Activated CD8-positive, alpha-beta T cell treated with anti-CD3 and anti-CD28 coated beads, Interleukin-2, amount 10 ng/mL, durations not matched to agents 7 days and 5 days (primary cell): ENCODE measurements at places on chromosomes 12 and 14.

- no peak for DNase-seq
Observed at GRCh38 chr12:120132863-120133385, 16.4 kb upstream of the RAB35 start.

DNA sequence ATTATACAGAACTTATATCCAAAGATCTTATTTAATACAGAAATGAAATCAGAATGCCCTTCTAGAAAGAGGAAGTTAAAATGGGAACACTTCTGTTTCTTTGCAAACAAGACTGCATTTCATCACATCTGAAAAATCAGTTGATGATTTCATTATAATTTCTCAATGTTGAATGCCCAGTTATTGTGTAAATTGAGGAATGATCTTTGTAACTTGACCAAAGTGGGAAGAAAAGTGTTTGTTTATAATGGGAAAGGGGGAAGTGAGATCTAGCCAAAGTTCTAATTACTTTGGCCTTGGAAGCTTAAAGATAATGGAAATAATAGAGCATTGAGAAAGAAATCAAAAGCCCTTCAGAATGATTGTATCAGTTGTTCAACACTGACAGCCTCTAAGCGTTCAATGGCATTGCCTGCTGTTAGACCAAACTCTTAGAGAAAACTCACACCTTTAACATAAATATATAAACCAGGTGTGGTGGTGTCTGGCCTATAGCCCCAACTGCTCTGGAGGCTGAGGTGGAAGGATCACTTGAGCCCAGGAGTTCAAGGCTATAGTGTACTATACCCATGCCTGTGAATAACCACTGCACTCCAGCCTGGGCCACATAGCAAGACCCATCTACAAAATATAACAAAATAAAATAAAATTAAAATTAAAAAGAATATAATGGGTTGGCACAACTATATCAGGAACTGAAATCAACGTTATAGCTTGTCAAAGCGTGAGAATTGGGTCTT lies 9.9 kb upstream of the LYZ start:
- no peak for DNase-seq

- no peak for DNase-seq
Observed at GRCh38 chr12:114030451-114030850, 64.3 kb upstream of the RBM19 start.

DNA sequence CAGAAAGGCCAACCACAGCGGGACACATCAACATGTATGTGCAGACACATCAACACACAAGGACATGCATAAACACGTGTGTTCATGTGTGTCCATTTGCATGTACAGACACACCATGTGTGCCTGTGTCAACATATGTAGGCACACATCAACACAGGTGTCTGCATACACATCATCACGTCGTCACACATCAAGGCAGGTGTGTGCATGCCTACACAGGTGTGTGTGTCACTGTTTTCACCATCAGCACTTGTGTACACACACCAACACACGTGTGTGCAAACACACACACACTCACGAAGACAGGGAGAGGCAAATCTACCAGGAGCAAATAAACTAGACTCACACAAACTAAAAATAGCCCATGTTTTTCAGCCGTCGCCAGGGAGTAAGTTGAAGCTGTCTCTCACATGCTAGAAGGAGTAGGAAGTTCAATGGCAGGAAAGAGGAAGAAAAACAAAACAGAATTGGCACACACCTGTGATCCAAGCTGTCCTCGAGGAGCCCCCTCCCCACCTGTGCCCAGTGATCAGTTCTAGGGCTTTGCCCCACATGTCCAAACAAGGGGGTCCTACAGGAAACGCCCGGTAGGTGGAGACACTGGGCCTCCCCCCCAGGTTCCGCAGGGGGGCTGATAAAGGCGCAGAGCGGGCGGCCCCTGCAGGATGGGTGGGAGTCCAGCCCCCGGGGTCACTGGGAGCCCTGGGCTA lies 7.4 kb downstream of the SCARB1 start:
- DNase-seq = no peak

DNA sequence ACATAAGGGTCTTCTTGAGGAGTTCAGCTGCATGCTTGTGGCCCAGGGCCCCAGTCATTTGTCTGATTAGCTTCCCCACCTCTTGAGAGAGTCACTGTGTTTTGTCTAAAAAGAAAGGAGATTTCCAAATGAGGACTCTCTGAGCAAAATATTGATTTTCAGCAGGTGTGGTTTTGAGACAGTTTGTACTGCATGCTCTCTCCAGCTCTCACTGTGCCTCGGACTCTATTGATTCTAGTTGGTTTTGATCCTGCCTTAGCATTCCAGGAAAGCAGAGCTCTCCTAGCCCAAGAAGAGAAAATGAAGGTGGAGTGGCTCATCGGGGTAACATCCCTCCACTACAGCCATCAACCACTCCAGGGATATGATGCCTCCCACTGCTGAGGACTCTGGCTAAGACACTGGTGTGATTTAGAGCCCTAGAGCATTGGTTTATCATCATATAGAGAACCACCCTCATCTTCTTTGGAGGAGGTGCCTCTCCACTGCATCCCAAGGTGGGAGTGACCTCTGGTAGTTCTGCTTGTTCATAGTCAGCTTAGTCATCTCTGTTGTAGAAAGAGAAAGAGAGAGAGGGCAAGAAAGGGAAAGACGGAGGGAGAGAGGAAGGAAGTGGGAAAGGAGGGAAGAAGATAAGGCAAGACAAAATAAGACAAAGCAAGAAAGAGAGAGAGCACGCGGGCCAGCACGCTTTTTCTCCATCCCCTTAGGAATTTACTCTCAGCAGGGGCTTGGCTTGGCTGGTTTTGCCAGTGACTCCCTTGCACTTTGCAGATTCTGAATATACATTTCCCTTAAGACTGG lies 365.6 kb downstream of the DPF3 start:
- no peak for DNase-seq

GRCh38 chr14:105857826-105858675 lies 331.7 kb downstream of the TMEM121 start:
- DNase-seq = peak; percentile 79

- no peak for DNase-seq
Observed at GRCh38 chr14:99576761-99577705, 27.0 kb downstream of the CCDC85C start.

DNA sequence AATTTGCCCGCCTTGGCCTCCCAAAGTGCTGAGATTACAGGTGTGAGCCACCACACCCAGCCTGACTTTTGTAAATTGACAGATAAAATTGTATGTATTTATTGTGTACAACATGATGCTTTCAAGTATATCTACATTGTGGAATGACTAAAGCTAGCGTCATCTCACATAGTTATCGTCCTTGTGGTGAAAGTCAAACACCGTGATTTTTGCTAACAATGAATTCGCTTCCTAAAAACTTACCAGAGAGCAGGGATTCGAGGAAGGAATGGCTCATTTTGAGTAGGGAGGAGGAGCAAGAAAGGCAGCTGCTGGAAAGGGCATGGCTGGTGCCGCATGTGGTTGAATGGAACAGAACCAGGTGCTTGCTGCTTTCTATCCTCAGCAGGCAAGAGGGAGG lies 85.4 kb downstream of the LGMN start:
- no peak for DNase-seq

- DNase-seq = no peak
Observed at GRCh38 chr12:53937099-53937498, 1.5 kb upstream of the HOXC13 start.

DNA sequence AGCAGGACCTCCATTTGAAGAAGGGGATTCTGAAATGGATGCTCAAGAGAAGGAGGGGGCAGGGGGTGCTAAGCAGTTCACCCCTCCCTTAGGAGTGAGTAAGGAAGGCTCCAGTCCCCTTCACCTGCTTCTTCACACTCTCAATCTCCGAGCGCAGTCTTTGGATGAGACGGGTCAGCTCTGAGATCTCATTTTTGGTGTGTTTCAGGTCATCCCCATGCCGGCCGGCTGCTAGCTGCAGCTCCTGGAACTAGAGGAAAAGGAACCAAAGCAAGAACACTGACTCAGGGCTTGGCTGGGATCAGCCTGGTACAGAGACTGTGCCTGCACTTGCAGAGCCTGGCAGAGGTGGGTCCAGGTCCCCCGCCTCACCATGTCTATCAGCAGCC lies 7.3 kb downstream of the KRT73 start:
- DNase-seq = no peak

DNA sequence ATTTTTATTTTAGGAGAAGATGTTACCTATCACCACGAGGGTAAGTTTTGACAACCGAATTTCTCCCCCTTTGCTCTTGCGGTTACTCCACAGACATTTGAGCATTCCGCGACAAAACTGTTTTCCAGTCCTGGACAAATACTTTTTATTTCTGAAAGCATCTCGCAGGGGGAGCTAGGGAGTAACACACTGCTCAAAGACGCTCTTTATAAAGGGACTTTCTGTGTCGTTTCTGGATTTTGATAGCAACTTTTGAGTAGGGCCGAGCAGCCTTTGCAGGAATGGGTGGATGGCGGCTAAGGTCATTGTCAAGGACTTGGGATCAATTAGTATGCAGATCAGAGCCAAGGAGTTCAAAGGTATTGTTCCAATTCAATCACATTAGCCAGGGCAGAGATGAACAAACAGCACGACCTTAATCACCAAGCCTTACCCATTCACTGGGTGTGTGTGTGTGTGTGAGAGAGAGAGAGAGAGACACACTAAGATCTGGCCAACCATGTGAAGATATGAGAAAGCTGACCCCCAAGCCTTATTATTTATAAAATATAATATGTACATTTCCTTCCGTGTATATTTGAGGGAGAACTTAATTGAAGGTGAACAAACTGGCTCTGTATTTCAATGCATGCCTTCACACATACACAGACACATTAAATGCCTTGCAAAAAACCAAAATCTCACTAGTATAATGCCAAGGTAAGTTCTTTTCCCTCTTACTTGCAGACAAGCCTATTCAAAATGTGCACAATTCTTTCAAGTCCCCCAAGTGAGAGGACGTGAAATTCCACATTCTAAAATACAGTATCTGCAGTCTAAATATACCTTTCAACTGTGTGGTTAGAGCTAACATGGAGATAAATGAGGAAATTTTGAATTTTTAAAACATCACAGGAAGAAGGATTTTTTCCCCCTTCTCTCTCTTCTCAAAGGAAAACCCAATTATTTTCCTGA lies 613.8 kb downstream of the VRK1 start:
- DNase-seq = no peak

GRCh38 chr14:105711841-105712460 lies 185.6 kb downstream of the TMEM121 start:
- no peak for DNase-seq

DNA sequence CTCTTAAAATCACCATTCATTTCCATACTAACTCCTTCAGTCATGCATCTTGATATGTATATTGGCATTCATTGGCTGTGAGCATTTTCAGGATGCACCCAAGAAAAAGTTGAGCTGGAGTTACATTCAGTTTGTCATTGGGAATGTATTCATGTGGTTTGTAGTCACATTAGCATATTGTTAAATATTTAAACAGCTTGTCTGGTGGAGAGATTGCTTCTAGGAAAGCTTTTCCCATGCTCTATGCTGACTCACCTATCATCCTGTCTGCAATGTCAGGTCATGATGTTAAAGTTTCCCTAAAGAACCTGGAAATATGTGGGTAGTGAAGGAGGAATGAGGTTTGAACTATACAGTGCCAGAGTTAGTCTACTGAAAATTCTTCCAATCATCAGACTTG lies 583.6 kb downstream of the GALC start:
- no peak for DNase-seq

GRCh38 chr12:78562368-78563205 lies 302.0 kb upstream of the SYT1 start:
- no peak for DNase-seq

DNA sequence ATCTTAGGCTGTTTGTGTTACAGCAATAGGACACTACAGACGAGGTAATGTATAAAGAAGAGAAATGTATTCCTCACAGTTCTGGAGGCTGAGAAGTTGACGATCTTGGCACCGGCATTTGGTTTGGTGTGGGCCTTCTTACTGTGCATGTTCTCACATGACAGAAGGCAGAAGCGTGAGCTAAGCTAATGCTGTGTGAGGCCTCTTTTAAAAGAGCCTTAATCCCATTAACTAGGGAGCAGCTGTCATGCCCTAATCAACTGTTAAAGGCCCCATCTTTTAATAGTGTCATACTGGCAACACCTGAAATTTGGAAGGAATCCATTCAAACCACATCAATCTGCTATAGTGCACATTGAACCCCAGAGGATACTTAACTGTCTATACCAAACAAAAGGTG lies 992.9 kb downstream of the GALC start:
- no peak for DNase-seq

GRCh38 chr12:30980955-30981662 lies 54.6 kb downstream of the TSPAN11 start:
- no peak for DNase-seq

DNA sequence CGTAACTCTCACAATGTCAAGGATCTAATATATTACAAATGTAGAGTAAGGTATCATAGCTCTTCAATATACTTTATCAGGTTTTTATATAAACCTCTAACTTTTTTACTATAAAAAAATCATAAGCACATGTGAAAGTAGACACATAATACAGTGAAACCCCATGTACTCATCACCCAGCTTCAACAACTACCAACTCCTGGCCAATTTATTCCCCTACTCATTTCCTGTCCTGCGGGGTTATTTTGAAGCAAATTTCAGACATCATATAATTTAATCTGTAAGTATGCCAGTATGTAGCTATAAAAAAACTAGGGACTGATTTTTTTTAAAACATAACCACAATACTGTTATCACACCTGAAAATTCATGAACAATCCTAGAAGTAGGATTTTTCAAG lies 47.7 kb downstream of the NOPCHAP1 start:
- no peak for DNase-seq

DNA sequence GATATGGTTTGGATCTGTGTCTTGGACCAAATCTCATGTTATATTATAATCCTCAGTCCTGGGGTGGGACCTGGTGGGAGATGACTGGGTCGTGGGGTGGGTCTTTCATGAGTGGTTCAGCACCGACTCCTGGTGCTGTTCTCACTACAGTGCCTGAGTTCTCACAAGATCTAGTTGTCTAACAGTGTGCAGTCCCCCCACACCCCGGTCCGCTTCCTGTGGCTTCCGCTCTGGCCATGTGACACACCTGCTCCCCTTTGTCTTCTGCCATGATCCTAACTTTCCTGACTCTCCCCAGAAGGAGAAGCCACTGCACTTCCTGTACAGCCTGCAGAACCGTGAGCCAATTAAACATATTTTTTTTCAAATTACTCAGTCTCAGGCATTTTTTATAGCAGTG lies 1262.2 kb downstream of the TMEM121 start:
- DNase-seq = no peak

- no peak for DNase-seq
Observed at GRCh38 chr12:111150360-111150759, 218.5 kb downstream of the PHETA1 start.

DNA sequence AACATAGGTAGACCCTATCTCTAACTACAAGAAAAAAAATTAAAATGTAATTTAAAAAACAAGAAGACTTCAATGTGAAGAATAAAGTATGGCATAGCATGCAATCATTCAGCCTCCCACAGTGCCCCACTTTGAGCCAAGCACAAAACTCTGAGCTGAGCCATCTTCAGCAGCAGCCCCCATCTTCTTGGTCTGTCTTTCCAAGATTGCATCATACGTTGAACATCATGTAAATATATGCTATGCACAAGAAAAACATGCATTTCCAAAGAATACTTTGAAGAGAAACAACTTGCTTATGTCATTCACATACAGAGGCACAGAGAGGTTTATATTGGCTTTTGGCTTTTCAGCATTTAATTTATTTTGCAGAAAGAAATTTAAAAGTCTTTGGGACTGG lies 105.8 kb upstream of the TMPO start:
- no peak for DNase-seq

GRCh38 chr14:69262516-69262915 lies 2.6 kb downstream of the GALNT16 start:
- DNase-seq = no peak
